ENCODE measurements at places on chromosomes 3 and 15.

DNA sequence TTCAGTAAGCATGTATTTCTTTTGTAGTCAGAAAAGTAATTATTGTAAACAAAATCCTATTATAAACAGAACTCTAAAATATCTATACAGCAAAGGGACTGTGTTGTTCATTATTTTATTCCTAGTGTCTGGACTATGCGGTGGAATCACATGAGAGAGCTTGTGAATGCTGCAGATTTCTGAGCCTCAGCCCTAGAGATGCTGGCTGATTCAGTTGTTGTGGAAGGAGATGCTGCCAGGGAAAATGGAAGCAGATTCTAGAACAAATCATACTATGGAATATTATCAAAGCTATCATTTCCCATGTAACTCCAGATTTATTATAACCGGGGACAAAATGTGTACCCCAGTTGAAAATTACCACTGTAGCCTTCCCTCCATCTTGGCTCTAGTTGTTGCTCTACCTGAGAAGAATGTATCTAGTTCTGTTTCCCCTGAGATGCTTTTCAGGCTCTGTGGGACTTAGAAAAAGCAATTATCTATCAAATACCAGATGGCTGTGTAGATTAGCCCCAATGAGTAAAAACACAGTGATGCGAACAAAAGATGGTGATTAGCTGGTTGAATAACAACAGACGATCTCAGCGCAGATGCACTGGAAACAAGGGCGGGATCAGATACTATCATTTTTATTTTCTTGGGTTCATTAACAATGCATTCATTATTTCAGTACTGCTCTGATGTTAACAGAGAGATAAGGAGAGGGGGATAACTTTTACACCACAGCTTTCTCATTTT is 131.3 kb downstream of the TMEM108 start:
- no peak for DNase-seq

- DNase-seq, result no peak
Observed at GRCh38 chr15:77657634-77658238, 25.0 kb upstream of the LINGO1 start.

DNA sequence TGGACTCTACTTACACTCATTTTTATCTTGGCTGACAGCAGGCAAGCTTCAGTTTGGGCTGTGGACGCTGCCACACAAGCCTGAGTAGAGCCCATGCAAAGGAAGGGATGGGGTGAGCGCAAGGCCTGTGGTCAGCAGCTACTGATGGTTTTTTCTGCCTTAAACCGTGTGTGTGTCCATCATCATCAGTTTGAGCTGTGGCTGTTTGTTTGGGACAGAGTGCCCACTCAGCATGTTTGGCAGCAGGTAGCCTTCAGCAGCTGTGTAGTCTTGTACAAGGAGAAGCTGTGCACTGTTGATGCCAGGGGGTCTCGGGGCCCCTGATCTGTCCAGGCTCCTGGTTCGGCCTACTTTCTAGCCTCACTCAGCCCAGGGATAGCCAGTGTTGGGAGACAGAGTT is 3.5 kb downstream of the RBM15B start:
- DNase-seq, result no peak

DNA sequence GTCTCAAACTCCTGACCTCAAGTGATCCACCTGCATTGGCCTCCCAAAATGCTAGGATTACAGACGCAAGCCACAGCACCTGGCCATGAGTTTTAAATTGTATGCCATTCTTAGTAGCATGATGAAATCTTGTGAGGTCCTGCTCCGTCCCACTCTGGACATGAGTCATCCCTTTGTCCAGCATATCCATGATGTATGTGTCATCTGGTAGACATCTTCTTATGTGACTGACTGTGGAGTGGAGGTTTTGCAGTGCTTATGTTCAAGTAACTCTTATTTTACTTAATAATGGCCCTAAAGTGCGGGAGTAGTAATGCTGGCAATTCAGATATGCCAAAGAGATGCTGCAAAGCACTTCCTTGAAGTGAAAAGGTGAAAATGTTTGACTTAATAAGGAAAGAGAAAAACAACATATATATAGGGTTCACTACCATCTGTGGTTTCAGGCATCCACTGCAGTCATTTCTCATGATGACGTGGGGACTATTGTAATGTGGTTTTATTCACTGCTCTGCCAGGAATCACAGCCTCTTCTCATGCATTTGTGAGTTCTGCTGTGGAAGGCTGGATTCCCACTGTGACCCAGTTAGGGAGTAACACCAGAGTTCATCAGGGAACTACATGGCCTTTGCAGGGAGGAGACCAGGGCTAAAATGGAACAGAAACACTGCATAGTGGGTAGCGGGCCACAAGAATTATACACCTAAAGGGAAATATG is 204.6 kb upstream of the STRIT1 start:
- DNase-seq, result no peak

GRCh38 chr3:129708328-129708861 is 101.9 kb upstream of the PLXND1 start:
- DNase-seq, result no peak

- DNase-seq, result no peak
Observed at GRCh38 chr15:84762840-84763572, 14.6 kb downstream of the ZNF592 start.

DNA sequence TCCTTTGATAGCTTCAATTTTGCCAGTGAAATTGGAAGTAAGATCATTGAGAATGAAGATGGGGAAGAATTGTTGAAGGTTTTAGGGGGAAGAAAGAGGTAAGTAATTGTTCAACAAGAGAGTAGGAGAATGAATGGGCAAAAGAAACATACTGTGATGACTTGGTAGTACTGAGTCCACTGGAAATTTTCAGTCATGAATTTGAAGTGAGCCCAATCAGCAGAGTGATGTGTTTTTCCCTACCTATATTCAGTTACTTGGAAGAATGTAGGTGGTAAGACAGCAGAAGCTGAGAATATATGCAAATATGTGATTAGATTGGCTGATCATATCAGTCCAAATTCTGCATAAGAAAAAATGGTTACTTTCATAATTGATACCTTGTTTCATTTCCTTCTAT is 569.6 kb downstream of the AGBL1 start:
- DNase-seq, result no peak

GRCh38 chr3:54712539-54712938 is 215.3 kb downstream of the LRTM1 start:
- DNase-seq, result no peak
